ENCODE measurements at places on chromosomes 2 and 18.

GRCh38 chr2:140893685-140894084 lies 1237.1 kb downstream of the LRP1B start:
- no peak for DNase-seq

DNA sequence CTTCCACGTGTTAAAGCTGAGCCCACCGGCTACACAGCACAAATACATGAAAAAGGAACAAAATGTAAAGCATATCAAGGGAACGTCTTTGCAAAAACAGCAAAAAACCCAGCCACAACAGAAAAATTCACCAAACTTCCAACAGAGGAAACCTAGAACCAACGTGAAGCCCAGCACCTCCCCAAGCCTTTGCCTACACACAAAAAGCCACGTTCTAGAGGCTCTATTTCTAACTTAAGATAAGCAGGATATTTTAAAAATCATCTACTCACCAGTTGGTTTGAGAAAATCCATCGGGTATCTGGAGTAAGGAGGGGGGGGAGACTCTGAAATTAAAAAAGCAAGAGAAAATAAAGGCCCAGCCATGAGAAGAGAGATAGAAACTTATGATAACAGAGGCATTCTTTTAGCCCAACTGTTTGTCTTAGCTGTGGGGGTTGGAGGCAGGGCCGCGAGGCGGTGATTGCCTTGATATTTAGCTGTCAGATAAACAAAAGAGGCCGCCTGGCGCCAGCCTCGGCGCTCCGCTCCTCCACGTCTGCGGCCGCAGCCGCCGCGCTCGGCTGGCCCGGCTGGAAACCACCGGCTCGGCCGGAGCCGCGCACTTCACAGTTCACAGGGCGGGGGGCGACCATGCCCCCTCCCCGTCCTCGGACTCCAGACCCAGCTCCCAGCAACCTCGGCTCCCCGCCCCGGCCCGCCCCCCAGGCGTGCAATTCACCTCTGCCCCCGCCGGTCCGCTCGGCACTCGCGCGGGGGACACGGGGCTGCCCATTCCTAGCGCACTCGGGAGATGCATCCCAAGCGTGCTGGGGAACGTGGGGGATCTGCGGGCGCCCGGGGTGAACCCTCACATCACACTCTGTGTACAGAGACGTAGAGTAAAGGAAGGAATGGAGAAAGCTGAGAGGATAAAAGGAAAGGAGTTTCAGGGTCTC lies 2.4 kb downstream of the SMAD7 start:
- no peak for DNase-seq

DNA sequence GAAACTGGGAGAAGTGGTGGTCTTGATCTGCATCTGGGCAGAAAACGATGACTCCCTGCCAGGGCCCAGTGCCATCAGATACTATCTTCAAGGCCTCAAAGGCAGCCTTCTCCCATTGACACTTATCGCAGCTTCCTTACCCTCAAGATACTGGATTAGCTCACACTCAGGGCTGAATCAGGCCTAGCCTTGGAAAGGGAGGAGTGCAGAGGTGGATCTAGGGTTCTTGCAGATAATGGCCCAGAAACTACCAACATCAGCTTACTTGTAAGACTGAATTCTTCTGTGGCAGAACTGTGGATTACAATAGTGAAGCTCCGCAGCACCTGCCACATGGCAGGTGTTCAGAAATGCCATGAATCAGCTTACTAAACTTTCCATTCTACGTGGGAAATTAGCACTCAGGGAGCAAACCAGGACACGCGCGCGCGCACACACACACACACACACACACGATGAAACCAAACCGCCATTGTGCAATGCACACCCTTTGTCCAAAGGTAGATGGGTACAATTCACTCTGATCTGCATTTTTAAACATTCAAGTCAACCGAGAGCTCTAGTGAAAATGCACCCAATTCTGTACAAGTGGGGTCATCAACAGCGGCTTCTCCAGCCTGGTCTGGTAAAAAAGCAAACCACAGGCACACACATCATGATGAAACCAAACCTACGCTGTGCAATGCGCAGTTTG lies 26.3 kb upstream of the TMEM182 start:
- no peak for DNase-seq

GRCh38 chr2:67215214-67216055 lies 181.7 kb upstream of the ETAA1 start:
- no peak for DNase-seq

- DNase-seq = no peak
Measured at GRCh38 chr2:129710670-129711495, 268.6 kb upstream of the RAB6C start.

- DNase-seq = no peak
Measured at GRCh38 chr2:18124116-18124835, 245.8 kb downstream of the KCNS3 start.

DNA sequence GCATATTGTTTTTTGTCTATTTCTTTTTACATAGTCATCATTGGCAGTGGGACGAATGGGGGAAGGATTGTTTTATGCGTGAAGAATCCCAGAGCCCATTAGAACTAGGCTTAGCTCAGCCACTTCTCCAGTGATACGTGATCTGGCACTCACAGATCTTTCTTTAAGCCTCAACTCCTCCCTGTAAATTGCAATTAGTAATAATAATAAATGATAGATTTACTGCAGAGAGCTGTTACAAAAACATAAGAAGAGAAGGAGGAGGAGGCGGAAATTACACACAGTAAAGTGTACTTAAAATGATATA lies 629.3 kb downstream of the NRXN1 start:
- no peak for DNase-seq

GRCh38 chr2:15142069-15142689 lies 419.0 kb downstream of the NBAS start:
- DNase-seq = peak; percentile 71

- no peak for DNase-seq
Measured at GRCh38 chr2:189916651-189917050, 132.4 kb downstream of the PMS1 start.
